ENCODE measurements at places on chromosomes 12 and 14.

DNA sequence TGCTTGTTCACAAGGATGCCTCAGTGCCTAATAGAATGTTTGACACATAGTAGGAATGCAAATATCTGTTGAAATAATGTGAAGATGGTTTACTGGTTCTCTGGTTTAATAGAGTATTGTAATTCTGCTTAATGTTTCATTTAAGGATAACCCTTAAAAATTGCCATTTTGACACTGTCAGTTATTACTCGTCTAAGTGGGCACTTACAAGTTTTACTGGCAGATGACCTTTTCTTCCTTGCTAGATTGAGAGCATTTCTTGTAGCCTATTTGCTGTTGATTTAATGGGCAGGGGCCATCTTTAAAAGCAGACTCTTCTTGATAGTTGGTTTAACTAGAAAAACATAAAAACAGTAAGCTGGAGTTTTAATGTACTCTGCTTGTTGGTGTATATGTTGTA is 1.9 kb downstream of the TMEM263 start:
- DNase-seq: no peak

DNA sequence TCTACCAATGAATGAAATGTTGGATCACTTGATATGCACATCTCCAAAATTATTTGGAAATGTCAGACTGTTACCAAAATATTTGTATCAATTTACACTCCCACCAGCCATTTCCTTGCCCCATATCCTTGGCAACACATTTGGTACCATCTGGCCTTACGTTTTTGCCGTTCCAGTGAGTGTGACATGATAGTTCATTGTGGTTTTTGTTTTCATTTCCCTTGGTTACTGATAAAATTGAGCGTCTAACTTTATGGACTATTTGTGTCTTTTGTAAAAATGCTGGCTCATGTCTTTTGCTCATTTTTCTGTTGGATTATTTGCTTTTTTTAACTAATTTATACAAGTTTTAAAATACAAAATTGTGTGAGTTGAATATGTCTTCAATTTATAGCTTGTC is 11.0 kb downstream of the KLHDC1 start:
- no peak for DNase-seq

GRCh38 chr12:82800185-82800584 is 113.5 kb downstream of the TMTC2 start:
- DNase-seq: no peak

- DNase-seq: no peak
Observed at GRCh38 chr12:110613071-110613770, 708 bp upstream of the TCTN1 start.

- no peak for DNase-seq
Observed at GRCh38 chr12:21300632-21301031, 34.1 kb downstream of the SLCO1A2 start.

DNA sequence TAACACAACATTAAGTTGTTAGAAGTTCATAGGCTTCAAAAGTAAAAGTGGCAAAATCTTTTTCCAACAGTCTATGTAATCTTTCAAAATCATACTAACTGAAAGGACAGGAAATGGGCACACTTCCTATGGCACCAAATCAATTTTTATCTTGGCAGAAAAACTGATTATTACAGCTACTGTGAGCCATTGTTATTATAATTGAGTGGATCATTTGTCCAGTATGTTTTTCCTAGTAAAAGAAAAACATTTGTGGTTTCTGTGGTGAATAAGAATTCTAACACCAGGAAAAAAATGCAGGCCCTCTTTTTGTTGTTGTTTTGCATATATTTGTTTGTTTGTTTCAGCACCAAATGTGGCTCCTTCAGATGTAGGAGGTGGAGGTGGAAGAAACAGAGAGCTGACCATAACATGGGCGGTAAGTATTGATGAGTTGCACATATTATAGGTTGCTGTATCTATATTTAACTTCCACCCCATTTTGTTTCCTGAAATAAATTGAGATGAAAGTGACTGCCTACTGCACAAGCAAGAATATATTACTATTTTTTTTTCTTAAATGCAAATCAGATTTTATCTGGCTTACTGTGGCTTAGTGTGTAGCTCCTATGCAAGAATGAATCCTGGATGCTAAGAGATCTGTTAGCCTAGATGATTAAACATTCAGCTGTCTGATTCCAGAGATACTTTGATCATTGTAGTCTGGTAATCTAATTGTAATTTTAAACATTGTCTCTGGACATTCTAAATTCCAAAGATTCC is 174.1 kb upstream of the PDZRN4 start:
- DNase-seq: no peak

GRCh38 chr14:91685600-91685999 is 46.3 kb downstream of the CATSPERB start:
- DNase-seq: no peak

DNA sequence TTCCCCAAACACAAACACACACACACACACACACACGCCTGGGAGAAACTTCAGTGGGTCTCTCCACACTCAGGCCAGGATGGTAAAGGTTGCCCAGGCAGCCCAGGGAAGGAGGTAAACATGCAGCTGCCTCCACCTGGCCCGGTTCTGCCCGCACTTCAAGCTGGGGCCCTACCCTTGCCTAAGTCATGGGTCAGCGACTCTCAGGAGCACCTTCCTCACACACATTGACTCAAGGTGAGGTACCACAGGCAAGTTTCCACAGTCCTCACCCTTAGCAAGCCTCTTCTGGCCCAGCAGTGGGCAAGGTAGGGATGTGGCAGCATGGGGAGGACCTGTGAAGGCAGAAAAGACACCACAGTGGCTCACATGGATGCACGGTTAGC is 14.1 kb upstream of the FAIM2 start:
- DNase-seq: no peak

DNA sequence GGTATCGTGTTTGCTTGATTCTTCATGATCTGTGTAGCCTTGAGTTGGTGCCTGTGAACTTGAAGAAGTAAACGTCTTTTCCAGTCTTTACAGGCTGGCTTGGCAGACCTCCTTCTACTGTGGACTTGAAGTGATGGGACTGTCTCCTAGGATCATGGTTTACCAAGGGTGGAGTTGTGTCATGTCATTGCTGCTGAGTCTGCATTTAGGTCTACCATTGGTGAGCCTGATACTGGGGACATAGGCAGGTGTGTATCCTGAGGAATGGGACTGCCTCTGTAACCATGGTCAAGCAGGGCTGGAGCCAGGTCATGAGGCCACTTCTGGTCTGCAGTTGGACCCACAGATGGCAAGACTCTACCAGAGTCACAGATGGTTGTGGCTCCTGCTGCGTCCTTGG is 20.7 kb upstream of the PPP1R12A start:
- DNase-seq: no peak

GRCh38 chr14:74635847-74636246 is 23.8 kb upstream of the LTBP2 start:
- DNase-seq: no peak

DNA sequence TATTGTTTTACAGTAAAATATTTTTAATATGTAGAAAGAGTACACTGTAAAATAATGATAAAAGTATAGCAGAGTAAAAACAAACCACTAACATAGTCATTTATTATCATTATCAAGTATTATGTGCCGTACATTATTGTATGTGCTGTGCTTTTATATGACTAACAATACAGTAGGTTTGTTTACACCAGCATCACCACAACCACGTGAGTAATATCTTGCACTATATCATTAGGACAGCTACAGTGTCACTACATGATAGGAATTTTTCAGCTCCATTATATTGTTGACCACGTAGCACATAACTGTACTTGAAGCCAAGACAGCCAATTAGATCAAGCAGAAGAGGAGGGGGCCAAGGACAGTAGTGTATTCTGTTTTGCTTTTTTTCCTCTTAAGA is 415.4 kb downstream of the RAD51B start:
- DNase-seq: no peak

- no peak for DNase-seq
Observed at GRCh38 chr12:8828257-8829124, 6.1 kb downstream of the A2ML1 start.

All from activated T-helper 1 cell treated with anti-CD3 and anti-CD28 coated beads, Interleukin-2, amount 50 U/mL, for 16 hours (primary cell).